ENCODE measurements at places on chromosomes 4 and X.

GRCh38 chrX:75038925-75039324 is 113.7 kb upstream of the NEXMIF start:
- no peak for DNase-seq

DNA sequence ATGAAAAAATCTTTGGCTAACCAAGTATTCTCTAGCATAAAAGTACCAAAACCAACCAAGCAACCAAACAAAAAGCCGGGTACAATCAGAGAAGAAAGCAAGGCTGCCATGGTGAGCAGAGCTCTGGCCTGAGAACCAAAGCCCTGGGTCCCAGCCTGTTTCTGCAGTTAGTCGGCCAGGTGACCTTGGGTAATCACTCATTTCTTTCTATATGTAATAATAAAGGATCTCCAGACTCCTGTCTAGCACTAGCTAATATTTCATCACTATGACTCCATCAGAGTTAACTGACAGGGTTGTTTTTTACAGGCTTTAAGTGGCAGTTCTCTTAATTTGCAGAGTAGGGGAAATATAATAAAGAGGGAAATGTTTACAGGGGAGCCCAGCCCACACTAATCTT is 34.0 kb upstream of the RASGEF1B start:
- no peak for DNase-seq

DNA sequence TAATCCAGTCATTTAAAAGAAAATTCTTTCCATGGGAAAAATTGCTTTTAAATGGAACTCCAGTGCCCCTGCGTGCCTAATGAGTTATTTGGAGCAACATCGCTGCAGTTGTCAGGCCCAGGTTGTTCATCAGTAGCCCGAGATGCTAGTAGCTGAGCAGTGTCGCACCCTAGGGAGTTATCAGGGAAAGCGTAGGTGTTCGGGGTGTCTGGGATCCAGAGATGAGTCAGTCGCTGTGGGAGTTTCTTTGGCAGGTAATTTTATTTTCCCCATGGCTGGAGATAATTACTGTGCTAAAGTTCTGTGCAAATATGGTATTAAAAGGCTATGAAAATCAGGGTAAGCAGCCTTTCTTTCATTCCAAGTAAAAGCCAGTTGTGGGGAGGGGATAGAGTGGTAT is 49.4 kb downstream of the ANXA3 start:
- DNase-seq = no peak

GRCh38 chr4:78949735-78950134 is 10.5 kb upstream of the PAQR3 start:
- no peak for DNase-seq

DNA sequence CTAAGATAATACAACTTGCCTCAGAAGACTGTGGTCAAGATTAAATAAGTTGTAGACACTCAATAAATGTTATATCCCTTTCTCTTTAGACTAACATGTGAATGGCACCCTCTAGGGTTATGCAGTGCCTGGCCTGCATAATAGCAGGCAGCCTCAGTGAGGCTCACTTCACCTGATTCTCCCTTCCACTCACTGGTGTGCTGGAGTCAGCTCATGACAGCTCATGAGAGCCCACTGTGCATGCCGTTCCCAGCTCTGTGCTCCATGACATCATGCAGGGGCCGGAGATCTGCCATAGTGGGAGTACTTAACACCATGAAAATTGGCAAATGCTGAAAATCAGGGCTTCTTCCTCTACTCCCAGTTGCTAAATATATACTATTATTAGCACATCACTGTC is 64.5 kb downstream of the TEC start:
- DNase-seq = no peak

- no peak for DNase-seq
These were observed 2757.5 kb downstream of the PCDH7 start for GRCh38 chr4:33477715-33478114.

GRCh38 chrX:20274121-20274520 is 7.4 kb upstream of the RPS6KA3 start:
- DNase-seq = no peak

GRCh38 chr4:121693886-121694285 is 2.9 kb downstream of the ANXA5 start:
- DNase-seq = no peak

DNA sequence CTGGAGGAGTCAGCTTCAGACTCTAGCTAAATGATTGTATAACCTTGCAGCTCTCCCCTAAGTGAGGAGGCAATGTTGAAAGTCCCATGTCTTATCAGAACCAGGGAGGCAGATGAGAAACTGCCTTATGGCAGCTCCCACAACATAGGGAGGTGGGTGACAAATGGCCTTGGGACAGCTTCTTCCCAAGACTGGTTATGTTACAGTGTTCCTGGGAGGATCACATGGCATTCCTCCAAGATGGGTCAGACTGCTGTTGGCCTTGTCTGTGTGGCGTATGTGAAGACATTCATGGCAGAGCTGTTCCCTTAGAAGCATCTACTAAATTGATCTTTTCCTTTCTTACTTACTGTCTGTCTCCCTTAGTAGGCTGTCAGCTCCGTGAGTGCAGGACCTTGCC is 42.0 kb downstream of the HPRT1 start:
- DNase-seq = no peak

- no peak for DNase-seq
These were observed 401.8 kb downstream of the RAPGEF2 start for GRCh38 chr4:159504684-159505083.
